ENCODE measurements at places on chromosomes 5 and 9. TPM values are rescaled to one million over a fixed set of nuclear protein-coding genes. Genes with fewer than 3 reads are reported as not detected.

GRCh38 chr9:72476617-72477437, 44.6 kb upstream of the TMC1 start:
- H3K27ac ChIP-seq, result no peak overlapping the region
- no peak overlapping the region for H3K4me3 ChIP-seq
- H3K27me3 ChIP-seq, result no peaks in the 10 kb centered on the region
- DNase-seq, result no peak
- H3K4me1 ChIP-seq, result peaks cover 8% of the 10 kb centered on the region

DNA sequence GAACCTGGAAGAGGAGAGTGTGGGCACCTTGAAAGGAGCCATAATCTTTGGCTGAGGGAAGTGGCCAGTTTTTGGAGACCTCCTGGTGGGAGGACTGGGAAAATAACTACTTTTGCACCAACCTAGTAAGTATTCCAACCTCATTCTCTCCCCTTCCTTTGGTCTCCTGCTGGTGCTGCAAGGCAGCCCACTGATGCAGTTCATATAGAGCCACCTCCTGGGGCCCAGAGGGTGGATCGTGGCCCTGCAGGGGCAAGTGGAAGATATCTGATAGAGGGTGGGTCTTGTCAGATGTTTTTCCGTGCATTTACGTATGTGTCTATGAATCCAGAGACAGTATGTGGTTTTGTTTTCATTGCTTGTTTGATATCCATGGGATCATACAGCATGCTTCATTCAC, 172.8 kb upstream of the PITX1 start:
- peaks cover 29% of the 10 kb centered on the region for H3K4me1 ChIP-seq
- no peaks in the 10 kb centered on the region for H3K27me3 ChIP-seq
- H3K27ac ChIP-seq, result no peak overlapping the region
- no peaks in the 10 kb centered on the region for H3K36me3 ChIP-seq

Gene INSYN2B
- total RNA-seq, result not detected

DNA sequence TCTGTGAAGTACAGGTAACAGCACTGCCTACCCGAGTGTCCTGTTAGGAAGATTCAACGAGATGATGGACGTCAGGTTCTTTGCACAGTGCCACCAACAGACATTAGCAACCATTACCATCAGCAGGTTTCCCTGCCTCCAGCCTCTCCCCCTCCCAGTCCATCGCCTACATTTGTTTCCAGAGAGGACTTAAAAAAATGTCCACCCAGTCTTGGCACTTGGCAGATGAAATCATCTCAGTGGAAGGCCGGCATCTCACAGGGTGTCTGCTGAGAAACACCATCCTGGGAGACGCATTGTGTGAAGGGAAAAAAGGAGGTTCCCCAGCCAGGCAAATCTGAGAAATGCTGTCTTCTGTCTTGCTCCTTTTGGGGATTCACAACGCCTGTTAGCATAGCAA, 58.2 kb downstream of the CRB2 start:
- no peaks in the 10 kb centered on the region for H3K27me3 ChIP-seq
- H3K4me1 ChIP-seq, result no peaks in the 10 kb centered on the region
- no peak overlapping the region for H3K4me3 ChIP-seq
- no peak for DNase-seq

Data from ascending aorta (tissue), 2 donors.